ENCODE measurements at places on chromosomes 3 and 15.

- DNase-seq = no peak
These were observed 24.2 kb upstream of the SLC41A3 start for GRCh38 chr3:126107957-126108675.

DNA sequence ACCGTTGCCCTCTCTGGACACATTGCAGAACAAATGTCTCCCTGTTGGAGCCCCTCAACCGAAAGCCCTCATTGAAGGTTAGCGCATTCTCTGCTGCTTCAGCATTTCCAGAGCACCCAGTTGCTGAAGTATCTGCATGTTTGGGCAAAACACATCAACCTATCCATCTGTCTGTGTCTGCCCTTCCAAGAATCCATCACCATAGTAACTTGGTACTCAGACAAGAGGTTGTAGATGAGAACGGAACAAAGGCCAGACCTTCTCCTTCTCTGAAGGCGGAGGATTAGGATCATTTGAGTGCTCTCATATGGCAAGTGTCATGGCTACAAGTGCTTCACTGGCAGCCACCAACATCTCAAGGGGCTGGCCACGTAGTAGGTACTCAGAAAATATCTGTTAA lies 23.1 kb upstream of the RHO start:
- no peak for DNase-seq

DNA sequence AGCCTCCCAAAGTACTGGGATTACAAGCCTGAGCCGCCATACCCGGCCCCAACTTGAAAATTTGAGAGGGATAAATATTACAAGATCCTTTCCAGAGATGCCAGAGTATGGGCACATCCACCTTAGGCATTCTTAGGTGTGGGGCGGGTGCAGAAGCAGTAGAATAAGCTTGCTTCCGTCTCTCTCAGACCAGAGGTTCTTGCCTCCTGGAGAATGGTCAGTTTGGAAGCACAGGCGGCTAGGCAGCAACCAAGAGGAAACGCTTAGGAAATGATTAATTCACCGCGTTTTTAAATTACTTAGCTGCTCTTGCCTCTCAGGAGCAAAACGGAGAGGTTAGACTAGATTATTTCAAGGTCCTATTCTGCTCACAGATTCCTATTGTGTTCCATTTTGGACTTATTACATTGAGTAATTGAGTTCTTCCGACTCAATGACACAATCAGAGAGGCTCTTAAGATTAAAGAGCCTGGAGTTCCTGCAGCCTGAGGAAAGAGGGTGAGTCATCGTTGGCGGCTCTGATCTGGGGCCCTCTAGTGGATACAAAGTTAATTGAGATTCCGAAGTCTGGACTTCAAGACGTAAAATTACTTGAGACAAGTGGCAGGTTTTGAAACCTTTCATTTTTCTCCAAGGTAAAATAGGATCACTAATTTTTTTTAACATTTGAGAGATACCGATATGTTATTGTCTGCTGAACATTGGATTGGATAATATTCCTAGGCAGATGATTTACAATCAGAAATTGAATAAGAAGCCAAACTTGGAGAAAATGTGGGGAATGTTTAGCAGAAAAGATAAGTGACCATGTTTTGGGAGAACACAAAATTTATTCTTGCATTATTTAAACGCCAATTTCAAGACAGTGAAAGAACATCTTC lies 5.8 kb upstream of the TOPAZ1 start:
- DNase-seq = peak; percentile 53

- DNase-seq = no peak
These were observed 13.0 kb upstream of the MAPK6 start for GRCh38 chr15:52005748-52006701.

DNA sequence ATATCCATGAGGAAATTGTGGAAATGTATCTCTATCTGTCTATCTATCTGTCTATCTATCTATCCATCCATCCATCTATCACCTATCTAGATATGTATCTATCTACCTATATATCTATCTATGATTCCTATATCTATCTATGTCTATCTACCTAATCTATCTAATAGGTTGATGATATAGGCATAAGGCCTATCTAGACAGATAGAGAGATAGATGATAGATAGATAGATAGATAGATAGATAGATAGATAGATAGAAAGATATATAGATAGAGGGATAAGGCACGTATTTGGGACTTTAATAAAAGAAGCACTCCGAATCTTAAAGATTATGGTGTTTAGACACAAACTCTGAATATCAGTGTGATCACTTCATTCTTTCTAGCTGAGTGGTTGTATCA lies 58.1 kb downstream of the DIPK2A start:
- no peak for DNase-seq

GRCh38 chr15:29139540-29140459 lies 129.8 kb downstream of the NSMCE3 start:
- peak; percentile 75 for DNase-seq

GRCh38 chr3:116314476-116314875 lies 130.8 kb downstream of the LSAMP start:
- no peak for DNase-seq

GRCh38 chr15:20295238-20295811 lies 246.3 kb downstream of the GOLGA6L6 start:
- no peak for DNase-seq

- DNase-seq = no peak
These were observed 76.5 kb downstream of the B3GALNT1 start for GRCh38 chr3:161028555-161029153.

DNA sequence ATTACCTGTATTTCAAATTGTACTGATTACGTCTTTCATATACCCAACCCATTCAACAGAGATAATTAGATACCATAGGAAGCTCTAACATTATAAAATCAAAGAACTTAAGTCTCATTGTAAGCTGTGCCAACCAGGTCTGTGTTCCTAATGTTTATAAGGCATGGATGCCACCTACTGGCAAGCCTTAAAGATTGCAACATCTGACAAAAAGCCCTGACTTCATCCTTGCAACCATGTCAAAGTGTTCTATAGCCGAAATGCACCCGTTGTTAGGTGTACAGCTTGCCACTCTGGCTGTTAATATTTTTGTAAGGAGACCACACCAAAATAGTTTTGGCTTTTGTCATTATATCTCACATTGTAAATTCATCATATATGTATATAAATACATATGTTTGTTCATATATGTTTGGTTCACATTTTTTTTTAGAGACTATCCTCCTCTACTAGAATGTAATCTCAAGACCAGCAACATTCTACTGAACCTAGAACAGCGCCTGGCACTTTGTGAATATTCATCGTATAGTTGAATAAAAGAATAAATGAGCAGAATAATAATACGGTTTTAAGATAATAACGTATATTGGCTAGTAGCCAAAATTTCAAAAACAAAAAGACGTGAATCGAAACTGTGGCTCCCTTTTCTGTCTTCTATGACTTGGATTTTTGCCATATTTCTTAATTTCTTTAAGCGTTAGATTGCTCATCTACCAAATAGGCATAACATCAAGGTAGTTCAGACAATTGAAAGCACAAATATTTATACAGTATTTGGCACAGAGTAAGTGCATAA lies 258.1 kb downstream of the TBL1XR1 start:
- peak; percentile 23 for DNase-seq

GRCh38 chr3:123120573-123120972 lies 53.7 kb downstream of the PDIA5 start:
- DNase-seq = no peak

- no peak for DNase-seq
These were observed 603 bp downstream of the SCAPER start for GRCh38 chr15:76904461-76905012.
